Muscle of arm (tissue), 14 donors: ENCODE measurements at places on chromosomes 1 and 21. TPM values are rescaled to one million over a fixed set of nuclear protein-coding genes. Genes with fewer than 3 reads are reported as not detected.

The CDCP2 gene
- not detected for polyA plus RNA-seq

The H3-3A gene
- polyA plus RNA-seq: 696 TPM

The KRTAP26-1 gene
- polyA plus RNA-seq: not detected

The RPTN gene
- polyA plus RNA-seq: not detected

The BARHL2 gene
- not detected for polyA plus RNA-seq

The LAMTOR5 gene
- 93.3 TPM for polyA plus RNA-seq

The GJA8 gene
- not detected for polyA plus RNA-seq

The HSD3B1 gene
- polyA plus RNA-seq: 0.22 TPM

The WDR64 gene
- not detected for polyA plus RNA-seq

The NHLH1 gene
- 0.45 TPM for polyA plus RNA-seq

The CEP104 gene
- 31.3 TPM for polyA plus RNA-seq

The RAB42 gene
- 6.9 TPM for polyA plus RNA-seq

The REN gene
- polyA plus RNA-seq: 0.32 TPM

The HRNR gene
- polyA plus RNA-seq: 0.21 TPM

The SYF2 gene
- polyA plus RNA-seq: 53.8 TPM

The NMNAT2 gene
- 0.76 TPM for polyA plus RNA-seq

The LCE2A gene
- not detected for polyA plus RNA-seq

The MEX3A gene
- 37.2 TPM for polyA plus RNA-seq

The SPRR2F gene
- not detected for polyA plus RNA-seq

The MAP10 gene
- polyA plus RNA-seq: not detected

The GJA5 gene
- polyA plus RNA-seq: 21.0 TPM

The WLS gene
- 76.9 TPM for polyA plus RNA-seq

The DNASE2B gene
- polyA plus RNA-seq: 0.27 TPM

The GPR157 gene
- 1.7 TPM for polyA plus RNA-seq

The ACTL8 gene
- not detected for polyA plus RNA-seq

The SPATC1L gene
- not detected for polyA plus RNA-seq

The MYBPHL gene
- 0.73 TPM for polyA plus RNA-seq

The HES3 gene
- not detected for polyA plus RNA-seq

The HPDL gene
- not detected for polyA plus RNA-seq

The DCST2 gene
- polyA plus RNA-seq: 0.47 TPM

The GCSAML gene
- polyA plus RNA-seq: not detected

The IQCC gene
- 3.7 TPM for polyA plus RNA-seq

The PRDM15 gene
- polyA plus RNA-seq: 4.1 TPM

The SLC44A3 gene
- 4.5 TPM for polyA plus RNA-seq

The PLA2G5 gene
- 0.22 TPM for polyA plus RNA-seq

The C8A gene
- not detected for polyA plus RNA-seq

The PAQR7 gene
- 7.6 TPM for polyA plus RNA-seq
